ENCODE measurements at places on chromosomes 1 and 21.

DNA sequence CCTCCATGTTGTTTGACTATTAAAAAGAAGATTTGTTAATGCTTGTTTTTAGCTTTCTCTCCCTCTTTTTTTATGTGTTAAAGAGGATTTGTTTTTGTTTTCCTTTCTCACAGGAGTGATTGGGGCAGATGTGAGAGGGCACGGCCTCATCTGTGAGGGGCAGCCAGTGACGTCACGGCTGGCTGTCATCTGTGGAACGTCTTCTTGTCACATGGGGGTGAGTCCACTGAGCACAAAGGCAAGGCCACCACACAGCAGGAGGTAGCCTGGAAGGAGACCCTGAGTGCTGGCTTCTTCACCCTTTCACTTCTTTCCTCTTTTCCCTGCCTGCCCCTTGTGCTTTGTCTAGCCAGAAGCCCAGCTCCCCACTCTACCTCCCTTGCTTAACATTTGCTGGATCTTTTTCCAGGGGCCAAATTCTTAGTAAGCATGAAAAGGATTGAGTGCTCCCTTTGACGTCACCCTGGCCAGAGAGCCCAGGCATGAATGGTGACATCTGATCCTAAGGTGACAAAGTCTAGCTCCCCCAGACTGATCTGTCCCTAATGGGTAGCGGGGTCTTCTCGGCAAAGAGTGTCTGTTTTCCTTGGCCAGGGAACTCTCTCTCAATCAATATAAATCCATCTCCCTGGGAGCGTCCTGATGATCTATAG is 257.2 kb downstream of the FGGY start:
- DNase-seq = no peak

- DNase-seq = no peak
These were observed 31.5 kb upstream of the KCNK1 start for GRCh38 chr1:233582439-233582838.

DNA sequence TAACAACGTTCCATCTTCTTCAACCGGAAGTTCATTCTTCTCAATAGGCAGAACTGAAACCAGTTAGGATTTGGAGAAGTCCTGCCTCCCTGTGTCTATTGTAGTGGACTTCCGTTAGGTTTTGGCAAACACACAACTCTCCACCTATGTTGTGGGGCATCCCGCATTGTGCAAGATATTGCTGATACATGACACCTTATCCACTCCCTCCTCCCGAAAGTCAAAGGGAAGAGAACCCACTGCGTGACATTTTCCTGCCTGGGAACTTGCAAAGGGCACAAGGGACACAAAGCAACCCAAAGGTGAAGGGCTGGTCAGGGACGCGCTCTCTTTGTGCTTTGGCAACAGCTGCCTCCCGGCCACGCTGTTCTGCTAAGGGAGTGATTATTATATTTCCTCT is 164.8 kb downstream of the TPR start:
- no peak for DNase-seq

DNA sequence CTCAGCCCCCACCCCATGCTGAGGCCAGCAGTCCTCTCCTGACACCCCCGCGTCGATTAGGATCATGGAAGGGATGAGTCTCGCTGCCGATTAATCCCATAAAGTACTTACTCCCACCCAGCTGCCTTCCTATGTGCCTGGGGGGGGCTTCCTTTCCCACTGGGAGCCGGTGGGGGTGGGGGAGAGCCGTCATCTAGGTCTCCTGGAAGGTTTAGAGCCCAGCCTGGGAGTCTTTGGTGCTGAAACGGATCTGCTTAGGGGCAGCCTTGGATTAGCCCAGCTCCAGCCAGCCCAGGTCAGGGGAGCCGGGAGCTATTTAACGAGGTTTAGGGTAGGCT is 9.8 kb downstream of the SAMD11 start:
- DNase-seq = no peak

GRCh38 chr1:219913005-219913770 is 15.2 kb downstream of the SLC30A10 start:
- no peak for DNase-seq

- no peak for DNase-seq
These were observed 1.6 kb downstream of the TCEA3 start for GRCh38 chr1:23422941-23423340.

DNA sequence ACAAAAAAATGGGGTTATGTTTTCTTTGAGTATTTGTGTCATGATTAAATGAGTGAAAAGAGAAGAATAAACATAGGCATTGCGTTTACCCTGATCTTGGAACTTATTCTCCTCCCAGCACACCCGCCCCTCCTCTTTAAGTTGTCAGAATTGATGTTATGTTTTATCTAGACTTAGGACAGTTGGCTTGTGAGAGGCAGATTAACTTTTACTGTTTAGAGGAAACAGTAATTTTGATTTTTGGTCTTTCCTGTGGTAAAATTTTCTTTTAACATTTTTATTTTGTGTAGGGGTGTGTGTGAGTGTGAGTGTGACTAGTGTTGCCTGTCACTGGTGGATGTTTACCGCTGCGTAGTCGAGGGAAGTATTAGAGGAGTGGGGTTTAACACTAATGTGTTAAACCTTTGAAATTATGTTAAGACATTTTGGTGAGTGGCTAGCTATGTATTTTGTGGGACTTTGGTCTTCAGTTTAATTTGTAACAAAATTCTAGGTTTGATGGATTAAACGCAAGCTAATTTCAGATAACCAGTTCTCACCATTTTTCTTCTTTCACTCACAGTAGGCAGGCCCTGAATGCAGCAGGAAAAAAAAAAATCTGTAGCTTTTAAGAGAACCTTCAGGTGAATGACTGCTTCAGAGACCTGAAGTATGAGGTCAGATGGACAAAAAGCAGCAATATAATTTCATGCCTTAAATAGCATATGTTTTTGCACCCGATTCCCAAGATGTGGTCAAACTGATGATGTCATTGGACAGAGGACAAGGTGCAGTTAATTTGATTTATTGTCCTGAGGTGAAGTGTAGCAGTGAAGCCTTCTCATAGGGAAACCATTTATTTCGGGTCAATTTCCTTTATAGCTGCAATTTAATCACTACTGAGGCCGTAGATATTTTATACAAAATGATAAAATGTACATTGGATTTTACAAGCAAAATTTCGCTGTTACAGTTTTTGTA is 2.7 kb downstream of the POU2F1 start:
- DNase-seq = no peak

DNA sequence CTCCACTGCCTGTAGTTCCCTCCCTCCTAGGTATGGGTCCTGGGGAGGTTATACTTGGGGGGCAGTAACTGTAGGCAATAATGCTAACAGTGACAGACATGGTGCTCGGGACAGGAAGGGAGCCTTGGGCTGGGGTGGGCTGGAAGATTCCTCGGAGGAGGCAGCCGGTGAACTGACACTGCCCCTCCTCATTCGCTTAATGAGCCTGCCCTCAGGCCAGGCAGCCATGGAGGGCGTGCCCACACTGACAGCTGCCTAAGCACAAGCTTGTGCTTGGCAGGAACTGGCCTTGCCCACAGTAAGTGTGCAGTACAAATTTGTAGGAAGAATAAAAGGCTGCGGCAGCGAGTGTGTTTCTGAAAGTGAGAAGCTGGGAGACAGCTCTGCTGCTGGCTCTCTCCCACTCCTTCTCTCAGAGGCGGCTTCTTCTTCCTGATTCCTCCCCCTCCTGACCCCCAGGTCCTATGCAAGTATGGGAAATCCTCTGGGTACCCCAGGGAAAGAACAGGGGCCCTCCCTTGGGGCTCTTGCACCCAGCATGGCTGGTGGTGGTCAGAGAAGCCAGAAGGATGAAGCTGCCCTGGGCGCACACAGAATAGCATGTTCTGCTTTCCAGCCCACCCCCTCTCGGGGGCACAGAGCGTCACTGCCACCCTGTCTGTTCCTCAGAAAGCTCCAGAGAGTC is 23.6 kb downstream of the OPTC start:
- DNase-seq = no peak

- DNase-seq = no peak
These were observed 46.0 kb downstream of the RUNX1 start for GRCh38 chr21:35002879-35003722.

DNA sequence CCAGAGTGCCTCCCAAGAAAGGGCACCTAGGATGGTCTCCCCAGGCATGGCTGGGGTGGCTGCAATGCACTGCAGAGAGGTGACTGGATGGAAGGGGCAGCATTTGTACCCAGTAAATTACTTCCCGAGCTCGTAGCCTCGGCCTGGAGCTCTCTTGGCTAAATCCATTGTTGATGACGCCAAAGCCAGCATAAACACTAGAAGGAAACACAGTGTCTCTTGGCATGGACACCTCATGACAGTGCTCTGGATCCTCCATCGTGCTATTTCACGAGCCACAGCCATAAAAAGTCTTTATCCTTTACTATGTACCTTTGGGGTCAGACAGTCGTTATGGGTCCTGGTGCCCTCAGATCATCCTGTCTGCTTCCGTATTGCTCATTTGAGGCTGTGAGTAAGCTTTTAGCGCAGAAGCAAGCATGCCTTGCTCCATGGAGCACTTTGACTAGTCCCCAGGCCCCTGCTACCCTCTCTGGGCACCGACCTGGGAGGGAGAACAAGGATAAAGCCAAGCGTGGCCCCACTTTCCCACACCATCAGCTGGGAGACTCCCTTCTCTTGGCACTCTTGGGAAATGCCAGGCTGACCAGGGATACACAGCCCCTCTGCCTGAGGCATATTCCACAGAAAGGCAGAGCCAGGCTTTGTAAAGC is 10.3 kb upstream of the PRELP start:
- no peak for DNase-seq

DNA sequence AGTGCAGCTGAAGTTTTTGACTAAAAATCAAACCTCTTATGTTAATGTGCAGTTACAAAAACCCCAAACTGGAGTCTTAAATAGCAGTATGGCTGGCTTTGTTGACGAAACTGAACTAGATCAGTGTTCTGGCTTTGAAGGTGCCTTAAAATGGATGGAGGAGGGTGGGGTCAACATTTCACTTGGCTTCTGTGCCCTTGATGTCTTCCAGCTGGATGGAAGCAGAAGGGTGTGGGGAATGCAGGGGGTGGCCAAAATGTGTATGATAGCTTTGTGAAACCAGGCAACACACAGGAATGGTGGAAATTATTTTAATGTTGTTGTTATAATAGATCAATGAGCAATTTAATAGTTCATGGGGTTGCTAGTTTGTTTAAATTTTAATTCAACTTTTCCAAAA is 96.8 kb upstream of the C1orf105 start:
- DNase-seq = no peak

DNA sequence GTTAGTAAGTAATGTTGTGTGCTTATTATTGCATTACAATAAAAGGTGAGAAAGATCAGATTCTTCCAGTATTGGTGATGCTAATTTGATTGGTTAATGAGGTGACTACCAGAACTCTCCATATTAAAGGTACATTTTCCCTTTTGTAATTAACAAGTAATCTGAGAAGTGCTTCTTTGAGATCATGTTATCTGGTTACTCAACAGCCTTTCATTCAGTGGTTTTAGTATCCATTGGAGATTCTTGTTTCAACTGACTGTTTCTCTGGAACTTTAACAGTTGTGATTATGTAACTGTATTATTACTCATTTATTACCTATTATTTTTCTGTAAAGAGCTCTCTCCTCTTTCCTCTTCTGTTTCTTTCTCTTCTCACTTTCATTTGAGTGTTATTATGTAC is 86.7 kb downstream of the PEX14 start:
- no peak for DNase-seq

GRCh38 chr1:90710579-90711536 is 6.2 kb downstream of the BARHL2 start:
- DNase-seq = no peak

GRCh38 chr1:167059045-167059808 is 30.9 kb downstream of the GPA33 start:
- DNase-seq = peak; percentile 57

DNA sequence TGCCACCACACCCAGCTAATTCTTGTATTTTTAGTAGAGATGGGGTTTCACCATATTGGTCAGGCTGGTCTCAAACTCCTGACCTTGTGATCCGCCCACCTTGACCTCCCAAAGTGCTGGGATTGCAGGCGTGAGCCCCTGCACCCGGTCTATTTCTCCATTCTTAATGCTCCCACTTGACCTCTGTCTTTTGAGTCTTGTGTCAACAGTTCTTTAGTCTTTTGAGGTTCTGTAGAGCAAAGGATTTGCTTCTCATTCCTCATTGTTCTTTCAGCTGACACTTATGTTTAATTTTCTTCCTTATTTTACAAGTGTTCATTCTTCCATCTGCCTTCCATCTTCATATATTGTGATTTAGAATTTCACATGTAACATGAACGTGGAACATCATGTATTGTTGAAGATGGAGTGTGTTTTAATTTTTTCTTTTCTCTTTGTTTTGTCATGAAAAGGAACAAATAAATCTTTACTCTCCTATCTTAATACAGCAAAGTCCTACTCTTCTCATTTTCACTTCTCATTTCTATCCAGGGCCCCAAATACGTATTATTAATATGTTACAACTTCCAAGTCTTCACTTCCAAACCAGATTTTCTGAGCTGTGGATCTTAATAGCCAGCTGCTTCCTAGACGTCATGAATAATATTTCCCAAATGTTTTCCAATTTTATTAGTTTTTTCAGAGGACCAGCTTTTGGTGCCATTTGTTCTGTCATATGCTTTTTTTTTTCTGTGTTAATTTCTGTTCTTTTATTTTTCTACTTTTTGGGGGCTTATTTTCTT is 16.9 kb downstream of the MTF2 start:
- DNase-seq = no peak

DNA sequence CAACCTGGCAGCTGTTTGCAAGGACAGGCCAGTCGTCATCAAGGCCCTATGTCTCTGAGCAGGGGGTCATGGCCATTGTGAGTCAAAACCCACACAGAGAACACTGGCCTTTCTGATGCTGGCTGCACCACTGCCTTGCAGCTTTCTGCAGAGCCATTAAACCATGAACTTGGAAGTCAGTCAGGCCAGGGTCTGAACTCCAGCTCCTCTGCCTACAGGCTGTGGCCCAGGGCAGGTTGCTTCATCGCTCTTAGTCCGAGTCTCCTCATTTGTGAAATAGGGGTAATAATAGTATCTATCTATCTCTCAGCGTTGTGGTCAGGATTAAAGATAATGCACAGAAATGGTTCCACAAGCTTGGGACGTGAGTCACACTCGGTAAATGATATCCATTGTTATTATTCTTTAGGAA is 35.8 kb upstream of the HIVEP3 start:
- no peak for DNase-seq

- no peak for DNase-seq
These were observed 53.3 kb upstream of the GJA8 start for GRCh38 chr1:147849098-147849895.

DNA sequence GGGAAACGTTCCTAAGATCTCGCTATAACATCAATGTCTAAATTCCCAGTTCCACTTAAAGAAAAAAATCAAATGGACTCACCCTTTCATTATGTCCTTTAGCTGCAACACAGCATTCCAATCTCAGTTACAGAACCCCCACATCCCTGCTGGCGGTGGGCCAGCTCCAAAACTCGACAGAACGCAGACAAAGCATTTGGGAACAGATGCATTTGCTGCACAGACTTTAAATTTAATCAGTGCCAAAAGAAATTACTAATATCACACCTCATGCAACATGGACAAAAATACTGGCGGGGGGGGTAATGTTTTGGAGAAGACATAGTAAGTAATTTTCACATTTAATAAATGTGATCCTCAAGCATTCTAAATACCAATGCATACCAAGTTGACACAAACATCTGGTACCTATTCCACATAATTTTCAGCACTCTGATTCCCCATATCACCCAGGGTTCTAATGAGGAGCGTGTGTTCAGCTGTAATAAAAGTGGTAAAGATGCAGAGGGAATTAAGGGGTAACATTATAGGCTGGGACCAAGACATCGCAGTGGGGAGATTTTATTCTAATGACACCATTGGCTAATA is 79.7 kb downstream of the TGFBR3 start:
- DNase-seq = no peak

GRCh38 chr1:39996396-39997004 is 41.6 kb downstream of the MFSD2A start:
- DNase-seq = no peak

- DNase-seq = no peak
These were observed 75.9 kb downstream of the IVNS1ABP start for GRCh38 chr1:185241127-185241526.

GRCh38 chr1:211601159-211601558 is 22.2 kb upstream of the SLC30A1 start:
- DNase-seq = no peak
